ENCODE measurements at places on chromosomes 11 and 22.

DNA sequence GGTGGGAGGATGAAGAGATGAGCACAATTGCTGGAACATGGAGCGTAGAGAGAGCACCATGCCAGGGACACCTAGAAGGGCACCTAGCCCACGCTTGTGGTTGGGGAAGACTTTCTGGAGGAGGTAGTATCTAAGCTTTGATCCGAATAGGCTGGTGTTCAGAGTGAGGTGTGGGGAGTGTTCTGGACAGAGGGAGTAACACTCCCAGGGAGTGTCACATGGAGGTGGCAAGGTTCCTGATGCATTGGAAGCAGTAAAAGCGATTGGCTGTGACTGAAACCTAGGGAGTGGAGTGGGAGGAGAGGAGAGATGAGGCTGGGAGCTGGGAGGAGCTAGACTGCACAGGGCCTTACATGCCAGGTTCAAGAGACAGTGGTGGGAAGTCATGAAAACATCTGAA, 188.0 kb upstream of the NCAM1 start:
- DNase-seq = no peak

- DNase-seq = no peak
Observed at GRCh38 chr22:19760058-19760950, at the start of gene TBX1. TBX1 (plus strand) TSS chr22:19760778; CDS start chr22:19760844, 66 bp downstream.

DNA sequence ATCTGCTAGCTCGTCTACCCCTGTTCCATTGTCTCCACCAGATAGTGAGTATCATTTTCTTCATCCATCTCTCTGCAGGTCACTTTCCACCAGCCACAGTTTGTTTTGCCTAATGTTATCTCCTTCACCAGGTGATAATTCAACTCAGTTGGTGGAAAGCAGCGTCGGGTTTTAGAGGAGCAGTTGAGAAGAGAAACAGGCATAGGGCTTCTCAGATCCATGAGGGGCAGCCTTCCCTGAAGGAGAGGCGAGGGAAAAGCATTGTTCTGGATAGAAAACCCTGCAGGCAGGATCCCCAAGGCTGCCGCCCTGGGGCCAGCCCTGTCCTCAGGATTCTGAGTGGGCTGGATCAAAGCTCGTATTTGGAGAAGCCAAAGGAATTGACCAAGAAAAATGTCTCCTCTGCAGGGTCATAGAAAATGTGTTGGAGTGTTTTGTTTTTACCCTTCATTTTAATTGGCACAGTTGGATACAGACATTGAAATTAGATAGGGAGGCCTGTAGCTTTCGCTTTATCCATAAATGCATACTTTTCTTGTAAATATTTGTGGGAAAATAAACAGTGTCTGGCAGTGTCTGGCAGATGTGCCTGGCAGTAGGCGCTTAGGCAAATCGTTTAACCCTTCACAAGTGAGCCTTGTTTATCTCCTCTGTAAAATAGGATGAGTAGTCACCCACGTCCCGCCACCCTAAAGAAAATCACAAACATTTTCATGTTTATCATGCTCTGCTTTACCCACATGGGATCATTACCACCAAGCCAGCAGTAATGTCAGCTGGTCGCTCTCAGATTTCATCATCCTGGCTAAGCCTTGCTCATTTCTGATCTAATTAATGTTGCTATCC, 73.4 kb upstream of the TTC12 start:
- DNase-seq = no peak

DNA sequence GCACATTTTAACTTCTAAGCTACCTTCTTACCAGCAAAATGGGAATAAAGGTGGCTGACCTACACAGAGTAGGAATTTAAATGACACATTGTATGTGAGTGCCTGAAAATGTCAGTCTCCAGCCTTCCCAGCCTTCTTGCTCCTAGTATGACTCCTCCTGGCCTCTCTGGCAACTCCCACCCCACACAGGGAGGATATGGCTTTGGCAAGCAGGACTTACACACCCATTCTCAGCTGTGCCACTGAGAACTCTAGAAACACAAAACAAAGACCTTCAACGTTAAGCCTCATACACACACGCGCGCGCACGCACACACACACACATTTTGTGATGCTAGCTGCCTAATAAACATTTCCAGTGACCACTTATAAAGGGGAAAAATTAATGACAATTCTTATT, 65.8 kb downstream of the PACSIN2 start:
- DNase-seq = no peak

DNA sequence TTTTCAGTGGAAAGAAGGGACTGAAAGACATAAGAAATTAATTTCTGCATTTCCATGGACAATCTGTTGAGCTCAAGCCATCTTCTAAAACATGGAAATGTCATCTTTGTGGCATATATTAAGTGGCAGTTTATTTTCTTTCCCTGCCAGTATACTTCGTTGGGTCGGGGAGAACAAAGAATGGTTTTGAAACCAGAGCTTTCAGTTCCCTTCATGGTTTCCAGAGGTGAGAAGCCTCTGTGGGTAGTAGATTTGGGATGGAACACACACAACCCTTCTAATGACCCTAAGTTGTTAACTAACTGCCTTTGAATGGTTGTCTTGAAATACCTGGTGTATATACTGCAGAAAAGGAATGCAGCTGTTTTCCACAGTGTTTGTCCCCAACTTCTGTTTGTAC, 17.6 kb upstream of the GAS2L1 start:
- DNase-seq = no peak

GRCh38 chr11:56207790-56208189, 26.3 kb downstream of the OR5T2 start:
- no peak for DNase-seq

GRCh38 chr11:90737444-90738050, 514.7 kb upstream of the CHORDC1 start:
- no peak for DNase-seq

Data from CD4-positive, alpha-beta T cell treated with Interleukin-4 for 4 hours (primary cell).